ENCODE measurements at places on chromosomes 16 and 17.
A peak's percentile ranks its signal among the peaks of the same experiment; 100 is the strongest.

DNA sequence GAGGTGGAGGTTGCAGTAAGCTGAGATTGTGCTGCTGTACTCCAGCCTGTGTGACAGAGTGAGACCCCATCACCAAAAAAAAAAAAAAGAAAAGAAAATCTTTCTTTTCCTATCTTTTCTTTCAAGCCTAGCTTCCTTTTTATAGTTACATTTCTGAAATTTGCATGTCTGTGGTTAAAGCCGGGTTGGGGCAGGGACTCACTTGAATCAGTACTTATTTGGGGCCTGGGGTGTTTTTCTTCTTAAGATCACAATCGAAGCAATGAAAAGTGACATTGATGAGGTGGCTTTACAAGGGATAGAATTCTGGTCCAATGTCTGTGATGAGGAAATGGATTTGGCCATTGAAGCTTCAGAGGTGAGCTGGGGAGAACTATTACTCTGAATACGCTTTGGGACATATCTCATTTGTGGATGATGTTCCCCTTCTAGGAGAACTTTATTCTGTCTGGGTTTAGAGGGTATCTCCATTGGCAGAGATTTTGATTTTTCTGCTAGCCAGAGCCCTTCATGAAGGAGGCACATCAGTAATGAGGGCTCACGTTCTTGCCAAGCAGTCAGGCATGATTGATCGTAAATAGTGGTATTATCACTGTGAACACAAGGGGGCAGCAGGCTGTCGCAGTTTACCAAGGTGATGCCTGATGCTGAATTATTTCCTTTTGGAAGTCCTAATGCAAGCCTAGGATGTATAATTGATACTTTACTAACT lies 14.3 kb downstream of the KPNB1 start:
- peak; percentile 21 for DNase-seq

DNA sequence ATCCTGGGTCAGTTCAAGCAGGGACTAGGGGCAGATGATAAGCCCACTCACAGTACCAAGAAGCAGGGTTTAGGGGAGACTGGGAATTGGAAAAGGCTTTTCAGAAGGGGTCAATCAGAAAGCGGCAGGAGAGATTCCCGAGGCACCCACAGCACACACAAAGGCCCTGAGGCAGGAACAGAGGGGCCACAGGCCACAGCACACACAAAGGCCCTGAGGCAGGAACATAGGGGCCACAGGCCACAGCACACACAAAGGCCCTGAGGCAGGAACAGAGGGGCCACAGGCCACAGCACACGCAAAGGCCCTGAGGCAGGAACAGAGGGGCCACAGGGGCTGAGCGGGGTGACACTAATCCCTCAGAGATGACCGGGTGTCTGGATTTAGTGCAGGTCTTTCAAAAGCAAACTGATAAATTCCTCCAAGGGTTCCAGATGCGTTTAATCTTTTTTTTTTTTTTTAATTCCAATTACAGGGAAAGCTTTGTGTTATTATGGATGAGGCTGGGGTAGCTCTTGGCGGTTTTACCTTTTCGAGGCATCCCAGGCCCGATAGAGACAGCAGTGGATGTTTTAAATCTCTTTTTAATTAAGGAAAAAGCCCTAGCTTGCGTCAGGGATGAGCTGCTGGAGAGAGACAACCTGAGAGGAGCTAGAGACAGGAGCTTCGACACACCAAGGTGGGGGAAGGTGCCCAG lies 31.0 kb upstream of the GINS2 start:
- no peak for DNase-seq

GRCh38 chr16:88758227-88758943 lies 26.6 kb downstream of the PIEZO1 start:
- no peak for DNase-seq

- DNase-seq = no peak
Measured at GRCh38 chr17:9024497-9024896, 3.2 kb downstream of the NTN1 start.

GRCh38 chr17:14953405-14953804 lies 311.7 kb downstream of the PMP22 start:
- DNase-seq = no peak

DNA sequence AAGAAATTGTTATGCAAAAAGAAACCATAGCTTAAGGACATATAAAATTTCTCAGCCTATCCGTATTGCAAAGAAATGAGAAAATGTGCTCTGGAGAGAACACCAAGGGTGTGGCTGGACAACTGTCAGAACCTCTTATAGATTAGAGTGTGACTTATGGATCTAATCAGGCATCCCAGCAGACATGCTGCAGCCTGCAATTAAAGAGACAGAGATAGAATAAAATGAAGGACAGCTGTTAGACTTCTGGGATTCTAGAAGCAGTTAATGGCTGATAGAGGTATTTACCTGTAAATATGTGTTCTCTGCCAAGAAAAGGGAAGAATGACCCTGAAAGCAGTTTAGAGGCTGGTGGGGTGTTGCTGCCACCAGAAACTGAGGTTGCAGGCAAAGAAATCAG lies 160.1 kb upstream of the KIF2B start:
- DNase-seq = no peak

- DNase-seq = no peak
Measured at GRCh38 chr17:76641501-76641900, 2.1 kb downstream of the ST6GALNAC1 start.

DNA sequence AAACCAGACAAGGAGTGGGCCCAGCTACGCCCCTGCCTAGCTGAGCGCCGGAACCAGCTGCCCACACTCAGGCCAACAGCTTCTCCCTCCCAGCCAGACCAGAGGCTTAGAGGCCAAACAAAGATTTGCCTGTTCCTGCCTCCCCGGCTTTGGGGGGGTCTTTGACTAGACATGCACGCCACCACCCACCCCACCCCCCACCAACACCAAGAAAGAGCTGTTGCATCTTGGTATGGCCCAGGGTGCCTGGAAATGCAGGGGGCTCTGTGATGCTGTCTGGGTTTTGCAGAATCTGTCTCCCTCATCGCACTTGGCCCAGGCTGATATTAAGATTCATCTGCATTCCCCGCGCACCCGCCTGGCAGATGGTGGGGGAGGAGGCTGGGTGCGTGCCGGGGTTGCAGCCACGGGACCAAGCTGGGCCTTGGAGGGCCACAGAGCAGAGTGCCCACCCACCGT lies 1.3 kb upstream of the NXPH3 start:
- DNase-seq = no peak
